ENCODE measurements at places on chromosomes 11 and 22.

DNA sequence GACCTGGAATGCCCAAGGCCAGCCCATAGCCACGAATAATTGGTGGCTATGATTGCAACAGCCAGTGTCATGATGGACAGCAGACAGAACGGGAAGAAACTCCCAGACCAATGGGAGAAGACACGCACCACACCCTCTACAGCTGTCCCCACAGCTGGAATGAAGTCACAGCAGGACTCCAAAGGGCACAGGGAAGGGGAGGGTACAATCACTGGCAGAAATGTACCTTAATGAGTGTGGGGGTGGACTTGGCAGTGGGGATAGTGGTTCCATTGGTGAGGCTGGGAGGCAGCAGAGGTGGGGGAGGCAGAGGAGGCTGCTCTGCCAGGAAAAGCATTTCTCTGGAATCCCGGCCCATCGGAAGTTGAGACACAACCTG is 52.9 kb downstream of the SGSM3 start:
- DNase-seq = no peak

DNA sequence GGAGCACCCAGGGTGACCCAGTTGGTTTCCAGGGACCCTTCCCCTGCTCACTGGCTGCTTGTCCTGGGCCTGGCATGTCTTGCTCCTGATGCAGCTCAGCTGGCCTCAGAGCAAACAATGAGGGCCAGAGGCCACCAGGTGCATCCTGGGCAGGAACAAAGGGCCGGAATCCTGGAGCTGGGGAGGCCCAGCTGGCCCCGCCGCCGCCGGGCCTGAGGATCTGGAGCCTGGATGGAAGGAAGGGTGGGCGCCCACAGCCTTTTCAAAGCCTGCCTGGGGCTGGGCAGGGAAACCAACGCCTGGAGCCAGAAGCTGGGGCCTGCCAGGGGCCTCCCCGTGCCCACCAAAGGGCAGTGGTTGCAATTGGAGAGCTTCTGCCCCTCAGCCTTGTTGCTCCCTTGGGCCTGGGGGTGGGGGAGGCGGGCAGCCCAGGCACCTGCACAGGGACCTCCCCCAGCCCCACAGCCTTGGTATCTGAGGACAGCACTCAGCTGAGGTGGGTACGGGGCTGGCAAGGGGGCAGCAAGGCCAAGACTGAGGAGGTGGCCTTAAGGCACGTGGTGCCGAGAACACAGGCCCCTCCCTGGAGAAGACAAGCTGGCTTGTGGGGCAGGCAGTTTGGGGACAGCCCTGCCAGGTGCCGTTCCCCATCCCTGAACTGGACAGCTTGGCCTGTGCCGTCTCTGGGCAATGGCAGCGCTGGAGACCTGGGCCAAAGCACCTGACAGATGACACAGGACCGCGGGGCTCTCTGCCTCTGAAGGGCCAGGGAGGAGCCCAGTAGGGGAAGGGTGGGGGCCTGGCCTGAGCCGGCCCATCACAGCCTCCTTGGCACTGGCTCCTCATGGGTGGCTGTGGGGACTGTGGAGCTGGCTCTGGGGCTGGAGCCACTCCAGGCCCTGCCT is 7.1 kb upstream of the ADORA2A start:
- no peak for DNase-seq

DNA sequence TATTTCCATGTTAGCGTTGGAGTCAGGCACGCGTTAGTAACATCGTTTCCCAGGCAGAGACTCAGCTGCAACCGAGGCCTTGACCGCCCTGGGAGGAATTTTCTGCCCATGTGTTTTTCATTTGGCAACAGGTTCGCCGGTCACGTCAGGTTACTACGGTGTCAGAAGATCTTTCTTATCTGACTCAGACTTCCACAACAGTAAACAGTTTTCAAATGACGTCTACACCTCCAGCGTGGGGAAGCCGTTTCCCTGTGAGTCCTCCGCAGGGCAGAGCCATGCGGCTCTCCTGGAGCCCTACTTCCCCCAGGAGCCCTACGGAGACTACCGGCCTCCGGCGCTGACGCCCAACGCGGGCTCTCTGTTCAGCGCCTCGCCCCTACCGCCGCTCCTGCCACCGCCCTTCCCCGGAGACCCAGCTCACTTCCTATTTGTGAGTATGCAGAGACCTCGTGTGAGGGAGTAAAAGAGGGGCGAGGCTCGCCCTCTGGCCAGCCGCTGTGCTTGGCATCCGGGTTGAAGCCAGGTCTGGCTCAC is 14.3 kb upstream of the POU2AF3 start:
- no peak for DNase-seq

DNA sequence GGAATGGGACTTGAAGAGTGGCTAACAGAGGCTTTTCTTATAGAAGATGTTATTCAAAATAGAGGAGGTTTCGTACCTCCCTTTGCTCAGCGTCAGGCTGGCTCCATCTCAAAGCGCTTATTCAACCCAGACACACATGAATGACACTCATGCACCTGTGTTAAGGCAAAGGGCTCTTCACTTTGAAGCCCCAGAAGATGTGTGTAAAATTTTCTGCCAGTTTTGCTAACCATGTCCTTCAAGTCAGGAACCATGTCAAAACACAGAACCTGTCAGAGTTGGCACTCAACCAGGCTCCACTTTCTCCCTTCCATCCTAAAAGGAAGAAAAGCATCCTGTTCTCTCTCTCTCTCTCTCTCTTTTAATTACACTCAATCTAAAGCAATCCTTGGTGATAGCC is 352.8 kb upstream of the NARS2 start:
- DNase-seq = no peak

GRCh38 chr11:86559311-86559945 is 113.0 kb downstream of the ME3 start:
- DNase-seq = no peak

GRCh38 chr22:21448627-21449416 is 18.4 kb upstream of the TMEM191C start:
- DNase-seq = no peak

Measured in NCI-H187 treated with DMSO at 0.1 percent for 48 hours (cell line).